Stimulated activated naive CD4-positive, alpha-beta T cell (primary cell): ENCODE measurements at places on chromosomes 3 and 15.

- DNase-seq = no peak
Observed at GRCh38 chr15:88202231-88202630, 54.3 kb downstream of the NTRK3 start.

DNA sequence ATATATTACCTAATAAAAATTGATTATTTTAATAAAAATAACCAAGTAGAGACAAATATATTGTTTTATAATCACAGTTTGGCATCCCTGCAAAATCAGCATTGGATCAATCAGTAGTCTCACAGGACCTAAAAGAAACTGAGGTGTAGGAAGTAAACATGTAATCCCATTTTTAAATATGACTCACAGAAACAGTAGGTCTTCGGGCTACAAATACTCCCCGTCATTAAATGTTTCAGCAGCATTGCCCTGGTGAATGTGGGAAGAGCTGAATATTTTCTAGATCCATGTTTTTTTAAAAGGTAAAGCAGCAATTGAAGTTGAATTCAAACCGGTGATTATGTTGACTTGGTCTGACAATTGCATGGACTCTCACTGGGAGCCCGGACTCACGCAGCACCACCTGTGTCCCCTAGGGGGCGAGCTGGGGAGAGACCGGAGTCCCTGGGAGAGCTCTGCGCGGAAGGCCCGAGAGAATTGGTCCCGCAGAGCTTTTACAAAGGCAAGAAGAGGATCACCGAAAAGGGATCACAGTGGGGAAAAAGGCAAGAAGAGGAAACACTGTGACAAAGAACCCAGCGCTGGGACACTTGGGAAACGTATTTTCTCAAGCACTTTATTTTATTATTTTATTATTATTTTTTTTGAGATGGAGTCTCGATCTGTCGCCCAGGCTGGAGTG, 17.2 kb upstream of the USP3 start:
- peak; percentile 76 for DNase-seq

- DNase-seq = no peak
Observed at GRCh38 chr3:171311784-171312183, 148.4 kb downstream of the TNIK start.

DNA sequence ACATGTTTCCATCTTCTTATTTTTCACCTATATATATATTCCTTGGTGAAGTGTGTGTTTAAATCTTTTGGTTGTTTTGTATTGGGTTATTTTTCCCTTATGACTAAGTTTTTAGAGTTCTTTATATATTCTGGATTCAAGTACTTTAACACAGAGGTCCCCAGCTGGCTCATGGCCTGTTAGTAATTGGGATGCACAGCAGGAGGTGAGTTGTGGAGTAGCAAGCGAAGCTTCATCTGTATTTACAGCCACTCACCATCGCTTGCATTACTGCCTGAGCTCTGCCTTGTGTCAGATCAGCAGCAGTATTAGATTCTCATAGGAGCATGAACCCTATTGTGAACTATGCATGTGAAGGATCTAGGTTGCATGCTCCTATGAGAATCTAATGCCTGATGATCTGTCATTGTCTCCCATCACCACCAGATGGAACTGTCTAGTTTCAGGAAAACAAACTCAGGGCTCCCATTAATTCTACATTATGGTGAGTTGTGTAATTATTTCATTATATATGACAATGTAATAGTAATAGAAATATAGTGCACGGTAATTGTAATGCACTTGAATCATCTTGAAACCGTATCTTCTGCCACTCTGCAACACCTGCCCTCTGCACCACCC, 151.6 kb downstream of the RSRC1 start:
- DNase-seq = no peak

DNA sequence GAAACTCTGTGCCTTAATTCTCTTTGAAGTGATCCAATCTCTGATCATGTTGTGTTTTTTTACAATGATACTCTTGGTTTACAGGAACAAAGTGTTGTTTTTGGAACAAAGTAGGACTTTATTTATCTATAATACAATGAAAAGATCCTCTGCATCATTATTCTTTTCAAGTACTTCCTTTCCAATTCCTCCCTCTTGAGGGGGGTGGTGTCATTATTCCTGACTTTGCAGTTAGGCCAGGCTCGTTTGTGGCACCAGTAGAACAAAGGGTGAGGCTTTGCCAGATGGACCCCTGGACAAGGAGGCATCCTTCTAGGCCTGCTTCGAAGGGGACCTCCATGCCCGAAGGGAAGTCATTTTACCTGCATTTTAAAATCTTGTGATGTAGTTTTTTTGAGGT, 41.7 kb upstream of the ZBTB38 start:
- DNase-seq = no peak

DNA sequence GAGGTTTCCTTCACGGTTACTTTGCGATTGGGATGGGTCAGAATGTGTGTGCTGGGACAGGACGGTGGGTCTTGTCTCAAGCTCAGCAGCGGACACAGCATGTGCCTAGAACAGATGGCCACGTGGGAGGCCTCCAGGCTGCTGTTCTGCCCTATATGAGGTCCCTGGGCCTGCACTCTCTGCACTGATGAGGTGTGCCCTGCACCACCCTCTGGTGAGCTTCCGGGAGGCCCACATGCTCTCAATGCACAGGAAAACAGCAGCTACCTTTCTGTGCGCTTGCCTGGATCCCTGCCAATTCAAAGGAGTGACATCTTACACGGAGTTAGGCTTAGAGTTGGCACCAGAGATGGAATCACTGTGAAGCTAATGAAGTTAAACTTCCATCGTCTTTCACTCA, 59.8 kb downstream of the BOC start:
- DNase-seq = no peak

- no peak for DNase-seq
Observed at GRCh38 chr3:23748398-23749110, 57.2 kb upstream of the UBE2E1 start.

- DNase-seq = peak; percentile 9
Observed at GRCh38 chr3:44114142-44114541, 127.5 kb upstream of the TOPAZ1 start.

- DNase-seq = no peak
Observed at GRCh38 chr3:27219127-27219845, 149.9 kb downstream of the NEK10 start.

- DNase-seq = no peak
Observed at GRCh38 chr15:74406992-74407705, 26.6 kb downstream of the SEMA7A start.

- no peak for DNase-seq
Observed at GRCh38 chr15:89575656-89576416, 567 bp downstream of the TICRR start.

GRCh38 chr3:71219744-71220638, 363.5 kb downstream of the FOXP1 start:
- DNase-seq = no peak

DNA sequence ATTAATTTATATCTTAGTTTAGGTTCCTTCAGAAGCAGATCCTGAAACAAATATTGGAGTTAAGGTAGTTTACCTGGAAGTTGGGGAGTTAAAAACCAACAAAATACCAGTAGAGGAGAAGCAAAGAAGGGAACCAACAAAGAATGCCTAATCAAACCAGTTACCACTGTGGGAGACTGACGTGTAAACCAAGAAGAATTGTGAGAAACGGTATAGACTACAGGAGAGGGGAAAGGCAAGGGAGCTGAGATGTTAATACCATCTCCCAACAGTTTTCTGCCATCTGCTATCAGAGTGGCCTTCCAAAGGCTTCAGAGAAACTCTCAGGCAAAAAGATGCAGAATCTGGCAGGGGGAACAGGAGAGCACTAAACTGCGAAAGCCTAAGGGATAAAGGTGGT, 53.5 kb downstream of the BFSP2 start:
- no peak for DNase-seq

DNA sequence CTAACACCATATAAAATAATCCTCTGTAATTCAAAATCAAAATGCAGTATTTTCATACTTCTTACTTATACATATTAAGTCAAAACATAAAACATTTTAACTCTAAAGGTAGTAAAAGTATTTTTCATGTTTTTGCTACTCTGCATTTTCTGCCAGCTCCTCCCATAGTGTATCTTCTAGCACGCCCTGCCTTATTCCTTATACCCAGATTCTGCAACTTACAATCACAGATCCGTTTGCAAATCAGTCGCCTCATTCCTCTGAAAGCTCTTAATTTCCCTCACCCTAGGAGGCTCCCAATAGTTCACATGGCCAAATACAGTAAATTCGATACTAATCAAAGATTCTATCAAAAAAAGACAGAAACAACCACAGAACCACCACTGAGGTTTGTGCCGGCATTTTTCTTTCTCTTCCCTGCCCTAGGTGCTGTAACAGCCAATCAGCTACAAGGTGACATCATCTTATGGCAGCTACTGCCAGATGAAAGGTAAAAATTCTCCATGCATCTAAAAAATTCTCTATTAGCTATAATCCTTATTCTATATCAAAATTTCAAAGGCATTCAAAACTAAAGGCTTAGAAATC, 72.9 kb downstream of the CLASP2 start:
- peak; percentile 6 for DNase-seq

DNA sequence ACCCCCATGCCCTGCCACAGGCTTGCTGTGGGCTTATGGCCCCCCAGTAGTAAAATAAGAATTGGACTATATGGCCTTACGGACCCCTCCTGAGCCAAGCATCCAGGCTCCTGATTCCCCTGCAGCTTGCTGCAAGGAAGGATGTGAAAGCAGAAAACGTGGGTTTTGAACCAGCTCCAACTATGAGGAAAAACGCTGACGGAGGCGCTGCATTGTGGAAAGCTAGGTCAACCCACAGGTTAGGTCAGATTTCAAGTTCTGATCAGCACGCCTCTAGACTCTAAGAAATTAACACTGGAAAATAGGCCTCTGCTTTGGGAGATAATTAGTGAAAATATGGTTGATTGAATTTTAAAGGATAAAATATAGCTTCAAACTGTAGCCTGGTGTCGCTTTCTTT, 195.4 kb upstream of the HES1 start:
- no peak for DNase-seq

DNA sequence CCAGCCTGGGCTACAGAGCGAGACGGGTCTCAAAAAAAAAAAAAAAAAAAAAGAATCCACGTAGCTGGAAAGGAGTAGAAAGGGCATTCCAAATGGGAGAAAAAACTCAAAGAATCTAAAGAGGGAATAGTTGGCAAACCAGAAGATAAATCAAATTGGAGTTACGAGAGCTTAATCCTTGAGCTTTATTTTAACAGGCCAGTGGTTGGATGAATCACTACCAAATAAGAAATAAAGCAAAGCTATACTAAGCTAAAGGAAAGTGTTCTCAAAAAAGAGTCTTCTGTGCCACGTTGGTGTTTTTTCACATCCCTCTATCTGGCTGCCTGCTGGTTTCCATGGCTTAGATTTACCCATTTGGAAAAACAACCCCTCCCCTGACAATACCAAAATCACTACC, 14.0 kb downstream of the VGLL4 start:
- DNase-seq = no peak

- DNase-seq = no peak
Observed at GRCh38 chr3:187998611-187999010, 155.3 kb upstream of the LPP start.

DNA sequence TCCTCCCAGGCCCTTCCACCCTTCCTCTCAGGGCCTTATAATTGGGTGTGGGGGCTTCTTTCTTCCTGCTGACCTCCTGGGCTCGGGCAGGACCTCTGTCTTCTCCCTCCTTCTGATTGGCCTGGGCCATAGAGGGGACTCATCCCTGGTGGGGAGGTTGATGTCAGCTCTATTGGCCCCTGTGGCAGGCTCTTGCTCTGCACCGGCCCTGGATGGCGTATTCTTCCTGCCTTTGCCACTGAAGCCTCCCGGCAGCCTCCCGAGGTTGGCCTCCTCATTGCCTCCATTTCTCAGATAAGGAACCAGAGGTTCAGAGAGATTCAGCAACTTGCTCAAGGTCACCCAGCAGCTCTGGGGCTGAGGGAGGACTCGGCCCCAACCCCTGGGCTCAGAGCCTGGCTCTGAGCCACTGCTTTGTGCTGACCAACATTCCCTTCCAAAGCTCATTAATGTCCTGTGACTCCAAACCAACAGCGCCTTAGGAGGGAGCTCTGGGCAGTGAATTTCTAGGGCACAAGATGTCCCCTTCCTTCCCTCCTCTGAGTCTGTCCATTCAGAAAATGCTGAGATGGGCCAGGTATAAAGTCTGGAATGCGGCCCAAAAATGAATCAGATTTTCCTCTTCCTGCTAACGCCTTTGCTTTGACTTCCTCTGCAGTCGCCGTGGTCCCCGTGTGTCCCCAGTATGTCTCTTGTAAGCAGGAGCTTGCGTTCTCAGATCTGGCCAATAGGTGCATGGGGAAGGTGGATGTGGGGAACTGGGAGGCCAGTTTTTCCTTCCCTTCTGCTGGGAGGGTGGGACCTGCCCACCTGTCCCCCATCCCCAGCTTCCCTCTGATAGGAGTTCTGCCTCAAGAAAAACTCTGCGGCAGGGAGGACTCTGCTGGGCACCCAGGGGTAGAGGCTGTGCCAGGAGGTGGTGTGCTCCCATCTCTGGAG, 74.2 kb downstream of the HMCES start:
- DNase-seq = no peak

DNA sequence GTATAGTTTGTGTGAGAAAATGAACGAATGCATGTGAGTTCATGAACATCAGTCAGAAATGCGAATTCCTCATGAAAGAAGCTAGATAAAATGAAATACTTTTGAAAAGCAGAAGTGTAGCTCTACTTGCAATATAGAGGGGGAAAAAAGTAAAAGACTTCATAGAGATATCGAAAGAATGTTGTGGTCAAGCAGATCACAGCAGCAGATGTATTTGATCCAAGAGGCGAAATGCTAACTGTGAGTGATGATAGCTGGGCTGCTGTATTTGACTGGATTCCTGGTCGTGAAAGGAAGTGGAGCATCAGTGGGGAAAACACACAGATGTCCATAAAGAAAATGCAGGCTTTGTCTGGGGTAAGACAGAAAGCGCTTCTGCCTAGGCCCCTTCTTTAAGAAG, 112.4 kb downstream of the ADAMTSL3 start:
- DNase-seq = no peak

- DNase-seq = no peak
Observed at GRCh38 chr15:38427380-38427779, 26.5 kb upstream of the FAM98B start.

GRCh38 chr3:102183186-102183585, 251.6 kb upstream of the ZPLD1 start:
- no peak for DNase-seq

DNA sequence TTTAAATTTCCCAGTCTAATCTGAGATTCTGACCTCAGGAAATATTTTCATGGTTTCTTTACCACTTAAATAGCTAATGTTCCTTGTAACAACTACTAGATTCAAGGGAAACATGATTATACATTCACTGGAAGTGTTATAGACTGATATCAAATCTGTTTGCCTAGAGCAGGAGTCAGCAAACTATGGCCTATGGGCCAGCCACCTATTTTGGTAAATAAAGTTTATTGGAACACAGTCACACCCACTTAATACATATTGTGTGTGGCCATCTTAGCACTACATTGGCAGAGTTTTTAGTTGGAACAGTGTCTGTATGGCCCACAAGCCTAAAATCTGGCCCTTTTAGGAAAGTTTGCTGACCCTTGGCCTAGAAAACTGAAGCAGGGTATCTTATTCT, 50.1 kb downstream of the GLCE start:
- no peak for DNase-seq
